AG08395 (cell line): ENCODE measurements at places on chromosomes 1 and 21.

- DNase-seq: peak; percentile 16
These were observed 298.3 kb downstream of the PDE4B start for GRCh38 chr1:66090859-66091457.

DNA sequence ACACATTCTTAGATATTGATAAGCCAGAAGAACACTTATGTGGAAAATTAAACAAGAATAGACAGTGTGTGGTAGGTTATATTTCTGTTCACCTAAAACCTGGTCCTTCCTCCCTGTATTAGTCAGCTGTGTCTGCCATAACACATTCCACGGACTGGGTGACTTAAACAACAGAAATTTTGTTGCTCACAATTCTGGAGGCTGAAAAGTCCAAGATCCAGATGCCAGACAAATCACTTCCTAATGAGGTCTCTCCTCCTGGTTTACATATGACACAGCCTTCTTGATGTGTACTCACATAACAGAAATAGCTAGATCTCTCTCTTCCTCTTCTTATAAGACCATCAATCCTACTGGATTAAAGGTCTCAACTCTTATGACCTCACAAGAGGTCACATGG lies 25.7 kb downstream of the JMJD4 start:
- no peak for DNase-seq

GRCh38 chr1:99173900-99174299 lies 90.4 kb upstream of the PLPPR4 start:
- no peak for DNase-seq

- peak; percentile 41 for DNase-seq
These were observed 184.2 kb downstream of the ETS2 start for GRCh38 chr21:38989745-38990423.

DNA sequence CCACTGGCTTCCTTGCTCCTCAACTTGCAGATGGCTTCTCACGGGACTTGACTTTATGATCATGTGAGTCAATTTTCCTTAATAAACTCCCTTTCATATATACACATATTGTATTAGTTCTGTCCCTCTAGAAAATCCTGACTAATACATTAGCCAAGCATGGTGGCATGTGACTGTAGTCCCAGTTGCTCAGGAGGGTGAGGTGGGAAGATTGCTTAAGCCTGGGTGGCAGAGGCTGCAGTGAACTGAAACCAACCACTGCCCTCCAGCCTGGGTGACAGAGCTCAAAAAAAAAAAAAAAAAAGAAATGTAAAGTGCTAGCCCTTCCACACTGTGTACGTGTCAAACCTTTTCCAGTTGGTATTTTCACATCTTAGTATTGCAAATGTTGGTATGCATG lies 857.0 kb downstream of the LTN1 start:
- DNase-seq: no peak

DNA sequence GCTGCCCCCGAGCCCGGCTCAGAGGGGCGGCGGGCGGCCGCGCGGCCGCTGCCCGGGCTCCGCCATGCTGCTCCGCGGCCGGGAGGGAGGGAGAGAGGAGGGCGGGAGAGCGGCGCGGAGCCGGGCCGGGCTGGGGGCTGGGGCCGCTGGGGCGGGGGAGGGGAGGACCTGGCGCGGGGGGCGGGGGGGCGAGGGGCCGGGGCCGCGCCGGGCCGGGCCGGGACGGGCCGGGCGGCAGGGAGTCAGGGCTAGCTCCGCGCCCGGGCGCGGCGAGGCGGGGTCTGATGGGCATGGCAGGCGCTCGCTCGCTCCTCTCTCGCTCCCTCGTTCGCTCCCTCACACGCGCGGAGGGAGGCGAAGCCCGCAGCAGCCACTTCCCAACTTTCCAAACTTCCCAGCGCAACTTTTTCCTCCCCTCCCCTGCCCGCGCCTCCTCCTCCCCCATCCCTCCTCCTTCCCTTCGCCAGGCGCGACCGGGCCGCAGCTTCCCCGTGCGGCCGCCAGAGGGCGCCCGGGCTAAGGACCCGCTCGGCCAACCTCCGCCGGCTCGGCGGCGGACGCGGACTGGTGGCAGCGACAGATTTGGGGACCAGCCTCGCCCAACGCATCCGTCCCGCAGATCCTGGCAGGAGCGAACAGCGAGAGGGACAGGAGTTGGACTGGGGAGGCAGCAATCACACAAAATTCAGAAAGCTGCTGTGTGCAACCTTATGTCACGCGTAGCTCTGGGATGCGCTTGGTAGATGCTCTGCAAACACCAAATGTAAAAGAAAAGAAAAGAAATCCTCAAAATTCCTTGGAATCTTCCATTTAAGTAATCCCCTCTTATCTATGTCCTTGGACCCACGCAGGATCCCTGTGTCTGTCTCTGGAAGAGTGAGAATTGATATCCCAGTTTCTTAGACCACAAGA lies at the start of gene TRABD2B:
Gene TRABD2B (minus strand): TSS at position 97 of the 912 bp plus-strand sequence.
- DNase-seq: peak; percentile 86

- no peak for DNase-seq
These were observed 9.8 kb upstream of the CELSR2 start for GRCh38 chr1:109239409-109240068.

DNA sequence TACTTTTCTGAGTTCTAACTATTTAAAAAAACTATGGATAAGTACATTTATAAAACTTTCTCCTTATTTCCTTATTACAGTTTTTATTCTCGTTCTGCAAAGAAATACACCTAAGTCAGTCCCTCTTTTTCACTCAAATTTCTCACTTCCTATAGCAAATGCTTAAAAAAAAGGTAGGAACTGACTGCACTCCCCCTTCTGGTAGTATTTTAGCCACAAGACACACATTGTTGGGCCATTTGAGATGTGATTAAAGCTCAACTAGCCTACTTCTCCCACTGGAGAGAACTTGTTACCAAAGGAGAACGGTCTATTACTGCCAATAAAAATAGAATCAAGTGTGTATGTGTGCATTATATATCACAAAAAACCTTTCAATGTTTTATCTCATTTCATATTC lies 521.9 kb upstream of the PRMT6 start:
- DNase-seq: no peak

DNA sequence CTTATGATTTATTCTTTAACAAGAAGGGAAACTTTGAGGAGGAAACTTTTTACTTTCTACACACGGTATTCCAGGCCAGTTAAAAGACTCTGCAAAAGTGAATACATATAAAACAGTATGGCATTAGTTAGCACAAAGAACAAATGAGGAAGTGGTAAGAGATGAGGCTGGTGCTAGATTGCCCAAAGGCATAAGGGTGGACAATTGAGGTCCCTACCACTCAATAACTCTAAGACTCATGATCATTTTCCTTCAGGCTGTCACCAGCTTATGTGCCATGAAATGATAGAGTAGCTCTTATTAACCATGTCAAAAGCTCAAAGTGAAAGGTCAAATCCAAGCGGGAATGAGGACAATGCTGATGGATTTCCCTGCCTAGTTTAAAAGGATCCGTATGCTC lies 124.5 kb downstream of the TBX15 start:
- no peak for DNase-seq

DNA sequence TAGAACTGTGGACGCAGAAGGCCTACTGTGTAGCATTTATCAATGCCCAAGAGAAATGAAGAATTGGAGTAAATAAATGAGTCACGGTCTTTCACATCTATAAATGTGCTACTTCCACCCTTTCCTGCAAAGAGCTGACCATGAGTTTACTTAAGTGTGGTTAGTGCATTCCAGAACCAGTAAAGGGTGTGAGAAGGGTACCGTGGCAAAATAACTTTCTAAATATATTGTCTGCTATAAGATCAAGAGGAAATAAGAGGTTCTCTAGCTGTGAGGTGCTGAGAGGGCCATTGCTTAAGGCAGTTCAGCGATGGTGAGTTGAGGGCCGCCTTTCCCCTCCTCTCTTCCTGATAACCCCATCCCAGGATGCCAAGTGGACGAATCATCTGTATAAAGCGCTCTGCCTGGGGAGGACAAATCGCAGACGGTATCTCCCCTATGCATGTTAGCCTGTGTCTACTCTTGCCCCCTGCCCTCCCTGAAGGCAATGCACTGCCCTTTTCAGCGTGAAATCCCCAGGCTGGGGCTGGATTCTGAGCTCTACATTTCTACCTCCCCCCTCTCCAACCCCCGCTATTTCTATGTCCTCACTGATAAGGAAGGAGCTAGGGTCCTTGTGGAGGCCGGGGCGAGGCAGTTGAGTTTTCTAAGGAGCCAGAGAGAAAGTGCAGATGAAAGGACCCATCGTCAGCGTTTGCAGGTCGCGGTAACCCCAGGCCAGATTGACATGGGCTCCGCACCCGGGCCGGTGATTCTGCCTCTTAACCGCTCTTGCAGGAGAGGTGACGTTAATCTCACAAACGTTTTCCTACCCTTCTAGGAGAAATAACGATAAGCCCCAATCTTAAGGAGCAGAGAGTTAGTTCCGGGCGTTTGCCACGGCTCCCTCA lies 1.5 kb upstream of the NCAM2 start:
- DNase-seq: no peak

DNA sequence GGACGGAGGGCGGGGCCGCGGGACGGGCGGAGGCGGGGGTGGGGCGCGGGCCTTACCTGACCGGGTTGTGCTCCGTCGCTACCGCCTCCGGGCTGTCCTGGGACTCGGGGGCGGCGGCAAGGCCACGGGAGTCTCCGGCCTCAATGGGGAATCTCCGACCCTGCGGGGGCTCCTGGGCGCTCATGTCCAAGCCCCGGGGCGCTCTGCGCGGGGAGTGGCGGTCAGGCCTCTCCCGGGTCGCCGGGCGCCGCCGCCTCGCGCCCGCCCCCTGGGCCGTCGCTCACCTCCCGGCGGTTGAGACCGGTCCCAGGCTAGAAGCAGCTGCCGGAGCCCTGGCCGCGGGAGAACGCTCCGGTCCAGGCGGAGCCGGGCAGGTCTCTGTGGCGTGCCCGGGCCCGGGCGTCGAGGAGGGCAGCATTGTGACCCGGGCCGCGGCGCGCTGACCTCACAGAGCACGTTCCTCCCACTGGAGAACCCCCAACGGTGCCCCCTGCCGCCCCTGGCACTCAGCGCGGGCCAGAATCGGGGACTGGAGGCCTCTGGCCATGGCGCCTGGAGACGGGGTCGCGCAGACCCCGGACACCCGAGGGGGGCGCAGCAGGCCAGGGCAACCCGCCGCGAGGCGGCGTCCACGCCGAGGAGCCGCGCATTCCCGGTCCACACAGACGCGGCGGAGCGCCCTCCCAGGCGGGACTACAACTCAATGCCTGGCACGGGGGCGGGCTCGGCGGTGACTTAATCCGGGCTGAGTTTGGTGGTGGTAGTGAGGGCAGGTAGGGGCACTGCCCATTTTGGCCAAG lies 411 bp downstream of the FAM229A start:
- DNase-seq: peak; percentile 46

DNA sequence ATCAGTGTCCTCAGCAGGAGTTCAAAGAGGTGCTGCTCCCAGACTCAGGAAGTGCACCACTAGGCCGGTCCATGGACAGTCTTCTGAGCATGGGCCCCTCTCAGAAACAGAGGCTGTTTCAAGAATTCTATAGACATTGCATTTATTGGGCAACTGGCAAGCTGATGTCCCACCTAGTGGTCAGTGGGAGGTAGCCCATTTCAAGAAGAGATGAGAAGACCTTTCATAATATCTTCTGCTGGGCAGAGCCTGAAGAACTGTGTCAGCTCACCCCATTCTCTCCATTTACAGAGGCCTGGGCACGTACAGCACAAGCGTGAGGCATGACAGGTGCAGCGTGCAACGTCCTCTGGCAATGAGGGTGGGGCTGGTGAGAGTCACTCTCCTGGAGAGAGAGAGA lies 216.0 kb downstream of the DYRK1A start:
- peak; percentile 73 for DNase-seq

DNA sequence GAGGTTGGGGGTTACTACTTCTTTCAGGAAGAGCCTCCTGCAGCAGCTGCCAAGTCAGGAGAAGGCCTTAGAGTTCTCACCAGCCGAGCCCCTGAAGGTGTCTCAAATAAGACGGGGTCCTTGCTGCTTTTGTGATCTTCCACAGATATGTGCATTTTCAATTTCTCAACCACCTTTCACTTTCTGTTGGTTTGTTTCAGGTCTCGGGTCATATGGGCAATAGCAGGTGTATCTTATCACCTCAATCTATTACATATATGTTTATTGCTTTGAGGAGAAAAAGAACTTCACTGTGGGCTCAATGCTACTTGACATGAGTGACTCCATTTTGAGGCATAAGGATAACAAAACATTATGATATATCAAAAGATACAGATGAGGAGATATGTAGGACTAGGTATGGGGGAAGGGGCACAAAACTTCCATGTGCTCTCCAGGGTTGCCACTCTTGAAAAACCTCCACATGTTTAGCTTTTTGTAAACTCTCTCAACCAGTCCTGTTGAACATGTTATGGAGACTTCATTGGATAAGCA lies 1171.4 kb upstream of the ADGRL2 start:
- DNase-seq: no peak

DNA sequence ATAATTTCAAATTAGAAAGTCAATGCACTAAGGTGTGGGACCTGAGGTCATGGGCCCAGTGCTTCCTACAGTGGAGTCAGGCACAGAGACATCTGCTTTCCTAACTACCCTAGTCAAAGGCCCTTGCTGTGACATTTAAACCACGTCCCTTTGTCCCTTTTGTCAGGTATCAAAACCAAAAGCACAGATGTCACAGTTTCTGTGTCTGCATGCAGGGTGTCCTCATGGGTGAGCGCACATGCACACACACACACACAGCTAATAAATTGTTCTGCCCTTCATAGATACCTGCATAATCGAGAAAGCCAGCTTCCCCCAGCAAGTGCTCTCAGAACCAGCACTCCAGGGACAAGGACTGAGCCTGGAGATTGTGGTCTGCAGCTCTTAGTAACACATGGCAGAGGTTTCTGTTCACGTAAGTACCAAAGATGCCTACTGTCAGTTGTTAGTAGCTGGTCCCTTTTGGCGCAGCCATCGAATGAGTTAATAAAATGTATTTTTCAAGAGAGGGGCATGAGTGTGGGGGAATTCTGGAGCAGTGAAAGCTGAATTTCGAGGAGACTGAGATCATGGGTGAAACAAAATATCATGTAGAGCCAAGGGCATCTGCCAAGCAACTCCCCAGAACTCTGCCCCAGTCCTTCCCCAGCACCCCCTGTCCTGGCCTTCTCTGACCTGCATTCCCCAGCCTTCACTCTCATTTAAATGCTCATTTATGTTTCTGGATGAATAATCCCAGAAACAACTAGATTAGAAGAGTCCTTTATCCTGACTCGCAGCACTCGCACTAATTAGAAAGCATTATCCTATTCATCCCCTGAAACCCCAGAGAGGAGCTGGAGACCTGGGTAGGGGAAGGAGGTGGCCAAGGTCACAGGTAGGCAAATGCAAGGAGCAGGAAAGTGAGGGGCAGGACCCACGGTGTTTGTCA lies 25.5 kb downstream of the TNR start:
- DNase-seq: no peak

- no peak for DNase-seq
These were observed 65.0 kb upstream of the SSX2IP start for GRCh38 chr1:84755216-84755615.
